CD4-positive, alpha-beta T cell treated with Interleukin-10 for 1 hour (primary cell): ENCODE measurements at places on chromosomes 13 and 19.

- no peak for DNase-seq
Measured at GRCh38 chr19:13022859-13023636, 27.8 kb downstream of the NFIX start.

DNA sequence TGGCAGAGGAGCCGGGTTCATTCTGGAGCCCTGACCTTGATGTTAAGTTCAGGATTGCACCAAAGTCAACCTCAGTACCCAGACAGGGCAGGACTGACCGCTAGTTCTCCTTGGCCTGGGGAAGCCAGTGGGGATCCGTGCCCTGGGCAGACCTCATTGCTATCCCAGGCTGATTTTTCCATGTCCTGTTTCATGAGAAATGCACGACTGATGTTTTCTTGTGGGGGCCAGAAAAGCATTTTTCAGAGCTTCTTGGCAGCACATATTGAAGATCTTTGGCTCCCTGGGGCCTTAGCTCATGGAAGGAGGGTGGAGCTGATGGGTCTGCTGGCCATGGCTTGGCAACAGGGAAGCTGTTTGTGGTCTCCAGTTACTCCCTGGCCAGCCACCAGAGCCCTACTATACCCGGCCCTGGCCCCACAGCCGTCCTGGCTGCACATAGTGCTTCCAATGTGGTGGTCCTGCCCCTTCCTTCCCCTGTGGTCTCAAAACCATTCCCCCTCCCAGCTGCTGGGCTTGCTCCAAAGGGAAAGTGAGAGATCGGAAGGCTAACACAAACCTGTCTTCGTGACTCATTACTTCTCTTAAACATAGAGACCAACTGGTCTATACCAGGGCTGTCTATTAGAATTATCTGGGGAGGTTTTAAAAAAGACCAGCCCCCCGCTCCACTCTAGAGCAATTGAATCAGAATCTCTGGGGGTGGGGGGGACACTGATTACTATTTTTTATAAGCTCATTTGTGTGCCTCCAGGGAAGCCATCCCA is 11.2 kb downstream of the IL17D start:
- DNase-seq, result no peak

DNA sequence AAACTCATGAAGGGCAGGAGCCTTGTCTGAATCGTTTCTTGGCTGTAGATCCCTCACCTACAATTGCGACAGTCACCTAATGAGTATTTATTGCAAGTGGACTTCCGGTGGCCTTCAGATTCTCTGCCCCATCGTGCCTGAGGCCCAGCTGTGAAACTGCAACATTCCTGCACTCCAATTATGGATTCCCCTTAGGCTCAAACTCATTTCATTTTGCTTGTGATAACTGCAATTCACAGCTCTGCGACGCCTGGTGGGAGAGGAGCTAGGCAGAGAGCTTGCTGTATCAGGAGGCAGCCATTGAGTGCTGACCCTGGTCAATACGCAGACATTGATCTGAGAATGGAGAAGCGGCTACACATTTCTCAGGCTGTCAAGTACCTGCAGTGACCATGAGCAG is 59.0 kb downstream of the CCDC70 start:
- DNase-seq, result no peak

GRCh38 chr19:48678201-48678600 is 5.4 kb upstream of the NTN5 start:
- DNase-seq, result no peak

GRCh38 chr13:60094385-60095088 is 69.2 kb downstream of the DIAPH3 start:
- DNase-seq, result no peak
